ENCODE measurements at places on chromosomes 1 and 21. TPM values are rescaled to one million over a fixed set of nuclear protein-coding genes. Genes with fewer than 3 reads are reported as not detected.

GRCh38 chr1:87603626-87604025, 274.9 kb downstream of the LMO4 start:
- H3K27ac ChIP-seq = no peak overlapping the region
- no peaks in the 10 kb centered on the region for H3K27me3 ChIP-seq
- H3K4me1 ChIP-seq = no peaks in the 10 kb centered on the region
- no peak overlapping the region for H3K4me3 ChIP-seq
- DNase-seq = no peak
- no peaks in the 10 kb centered on the region for H3K36me3 ChIP-seq

GRCh38 chr1:2970311-2971071, 50.8 kb upstream of the ACTRT2 start:
- no peaks in the 10 kb centered on the region for H3K36me3 ChIP-seq
- no peak overlapping the region for H3K27ac ChIP-seq
- H3K4me1 ChIP-seq = peaks cover 12% of the 10 kb centered on the region
- peaks cover 2% of the 10 kb centered on the region for H3K27me3 ChIP-seq
- H3K4me3 ChIP-seq = no peak overlapping the region

Gene HUNK
- not detected for total RNA-seq

- no peaks in the 10 kb centered on the region for H3K27me3 ChIP-seq
- DNase-seq = no peak
- peaks cover 37% of the 10 kb centered on the region for H3K36me3 ChIP-seq
- no peaks in the 10 kb centered on the region for H3K4me1 ChIP-seq
Observed at GRCh38 chr1:35475856-35476674, 81.1 kb downstream of the KIAA0319L start.

Gene CRTC2
- 152 TPM for total RNA-seq

GRCh38 chr1:116763787-116764465, 9.7 kb downstream of the CD2 start:
- peaks cover 96% of the 10 kb centered on the region for H3K4me1 ChIP-seq
- peak overlapping the region; percentile 88 for H3K27ac ChIP-seq
- no peaks in the 10 kb centered on the region for H3K27me3 ChIP-seq
- peak overlapping the region; percentile 31 for H3K4me3 ChIP-seq

Gene SHE
- not detected for total RNA-seq

DNA sequence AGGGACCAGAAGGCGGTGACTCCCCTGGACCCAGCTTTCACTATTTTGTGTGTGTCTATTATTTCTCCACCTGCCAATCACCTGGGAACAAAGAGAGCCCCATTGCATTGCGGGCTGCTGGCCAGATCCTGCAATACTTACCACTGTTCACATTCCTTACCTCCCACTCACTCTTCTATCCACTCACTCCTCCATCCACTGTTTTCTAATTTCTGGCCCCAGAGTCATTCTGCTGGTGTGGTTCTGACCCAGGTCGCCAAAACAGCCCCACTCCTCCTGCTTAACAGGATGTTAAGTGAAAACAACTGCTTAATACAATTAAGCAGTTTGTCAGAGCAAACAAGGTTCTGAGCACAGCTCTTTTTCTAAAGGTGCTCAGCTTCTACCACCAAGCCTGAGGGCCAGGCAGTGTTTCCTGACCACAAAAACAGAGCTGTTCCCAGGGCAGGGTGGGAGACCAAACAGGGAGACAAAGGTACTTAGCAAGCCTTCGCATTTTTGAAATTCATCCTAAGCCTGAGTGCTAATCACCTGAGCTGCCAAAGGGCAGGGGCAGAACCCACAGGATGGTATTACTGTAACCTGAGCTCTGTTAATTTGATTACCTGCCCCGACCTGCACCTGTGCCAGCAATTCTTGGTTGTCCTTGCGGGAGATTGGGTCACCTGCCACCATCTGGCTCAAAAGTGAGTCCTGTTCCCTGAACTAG, 38.5 kb upstream of the EFCAB14 start:
- H3K4me3 ChIP-seq = no peak overlapping the region
- no peak overlapping the region for H3K27ac ChIP-seq
- H3K4me1 ChIP-seq = no peaks in the 10 kb centered on the region
- no peaks in the 10 kb centered on the region for H3K36me3 ChIP-seq

- H3K4me1 ChIP-seq = no peaks in the 10 kb centered on the region
- no peak overlapping the region for H3K27ac ChIP-seq
- no peak overlapping the region for H3K4me3 ChIP-seq
- no peak for DNase-seq
Observed at GRCh38 chr1:101363891-101364318, 127.1 kb downstream of the S1PR1 start.

DNA sequence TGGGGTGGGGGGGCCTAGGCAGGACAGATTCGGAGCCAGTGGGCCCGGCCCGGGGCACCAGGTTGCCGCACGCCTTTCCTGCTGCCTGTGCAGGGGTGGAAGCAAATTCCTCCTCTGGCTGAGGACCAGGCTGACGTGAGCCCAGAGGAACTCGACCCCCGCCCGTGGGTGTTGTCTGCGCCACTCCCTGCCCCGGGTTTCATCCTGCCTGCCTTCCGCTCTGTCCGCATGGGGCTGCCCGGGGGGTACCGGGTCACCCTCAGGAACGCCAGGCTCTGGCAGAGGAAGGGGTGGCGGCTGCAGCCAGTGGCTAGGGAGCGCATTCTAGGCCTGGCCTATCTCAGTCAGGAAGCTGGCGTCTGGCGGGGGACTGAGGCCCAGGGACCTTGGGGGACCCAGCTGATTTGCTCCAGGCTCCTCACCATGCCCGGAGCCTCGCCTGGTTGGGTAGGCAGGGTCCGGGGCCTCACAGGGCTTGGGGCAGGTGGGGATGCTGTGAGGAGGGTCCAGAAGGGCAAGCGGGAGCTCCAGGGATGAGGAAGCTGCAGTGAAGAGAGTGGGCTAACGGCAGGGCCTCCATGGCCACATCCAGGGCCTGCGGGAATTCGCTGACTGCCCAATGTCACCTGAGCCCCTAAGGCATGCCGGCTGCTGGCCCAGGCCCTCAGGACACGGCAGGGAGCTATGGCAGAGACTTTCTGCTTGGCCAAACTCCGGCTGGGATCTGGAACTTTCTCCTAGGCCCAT, 2.4 kb upstream of the IBA57 start:
- peak overlapping the region; percentile 97 for H3K27ac ChIP-seq
- no peak overlapping the region for H3K4me3 ChIP-seq
- no peaks in the 10 kb centered on the region for H3K27me3 ChIP-seq
- peaks cover 3% of the 10 kb centered on the region for H3K36me3 ChIP-seq

Gene S100A7A
- not detected for total RNA-seq

Gene DEPDC1
- not detected for total RNA-seq

DNA sequence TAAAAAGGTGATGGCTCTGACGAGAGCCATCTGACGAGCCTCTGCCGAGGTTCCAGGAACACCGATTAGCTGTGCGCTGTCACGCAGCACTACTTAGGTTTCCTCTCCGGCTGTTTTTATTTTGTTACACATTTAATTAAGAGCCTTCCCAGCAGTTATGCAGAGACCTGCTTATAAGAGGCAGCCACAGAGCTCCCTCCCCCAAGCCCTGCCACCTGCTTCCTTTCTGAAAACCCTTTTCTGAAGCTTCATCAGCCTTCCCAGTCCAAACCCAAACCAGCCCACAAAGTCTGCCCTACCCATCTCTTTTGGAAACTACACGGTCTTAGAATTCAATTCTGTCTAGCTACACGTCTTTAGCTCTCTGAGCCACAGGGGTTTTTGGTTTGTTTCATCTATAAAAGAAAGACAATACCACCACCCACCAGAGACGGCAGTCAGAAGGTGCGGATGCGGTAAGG, 49.1 kb downstream of the ERI3 start:
- H3K36me3 ChIP-seq = peaks cover 67% of the 10 kb centered on the region
- no peaks in the 10 kb centered on the region for H3K27me3 ChIP-seq
- peaks cover 13% of the 10 kb centered on the region for H3K4me1 ChIP-seq
- no peak overlapping the region for H3K27ac ChIP-seq
- DNase-seq = no peak

- H3K36me3 ChIP-seq = no peaks in the 10 kb centered on the region
- H3K4me1 ChIP-seq = peaks cover 18% of the 10 kb centered on the region
- H3K27me3 ChIP-seq = peaks cover 6% of the 10 kb centered on the region
- DNase-seq = no peak
- H3K27ac ChIP-seq = no peak overlapping the region
- H3K4me3 ChIP-seq = no peak overlapping the region
Observed at GRCh38 chr1:232627645-232628334, 2.1 kb downstream of the SIPA1L2 start.

- peaks cover 68% of the 10 kb centered on the region for H3K36me3 ChIP-seq
- no peaks in the 10 kb centered on the region for H3K4me1 ChIP-seq
- no peak overlapping the region for H3K4me3 ChIP-seq
- no peak overlapping the region for H3K27ac ChIP-seq
Observed at GRCh38 chr1:119966020-119966419, 69.7 kb upstream of the ADAM30 start.

- H3K27me3 ChIP-seq = no peaks in the 10 kb centered on the region
- no peaks in the 10 kb centered on the region for H3K4me1 ChIP-seq
- no peak overlapping the region for H3K27ac ChIP-seq
- H3K4me3 ChIP-seq = no peak overlapping the region
- H3K36me3 ChIP-seq = no peaks in the 10 kb centered on the region
- no peak for DNase-seq
Observed at GRCh38 chr1:58211869-58212268, 334.7 kb downstream of the OMA1 start.

DNA sequence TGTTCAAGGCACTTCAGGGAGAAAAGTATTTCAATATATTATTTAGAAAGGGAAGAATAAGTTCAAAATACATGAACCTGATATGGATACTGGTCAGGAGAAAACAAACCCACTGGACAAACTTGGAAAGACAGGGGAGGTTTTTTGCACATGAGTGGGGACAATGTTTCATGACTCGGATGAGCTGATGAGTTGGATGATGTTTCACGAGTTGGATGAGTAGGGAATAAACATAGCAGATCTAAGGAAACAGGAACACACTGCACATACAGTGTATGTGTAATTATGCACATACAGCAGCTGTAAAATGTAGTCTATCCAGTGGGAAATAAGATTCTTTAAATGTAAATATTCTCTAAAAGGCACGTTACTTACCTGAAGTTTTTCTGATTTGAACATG, 682.9 kb upstream of the ADAMTS5 start:
- H3K4me3 ChIP-seq = no peak overlapping the region
- H3K27ac ChIP-seq = no peak overlapping the region
- H3K36me3 ChIP-seq = no peaks in the 10 kb centered on the region
- H3K4me1 ChIP-seq = no peaks in the 10 kb centered on the region
- no peak for DNase-seq

GRCh38 chr21:42840411-42841155, 38.8 kb downstream of the WDR4 start:
- peaks cover 52% of the 10 kb centered on the region for H3K36me3 ChIP-seq
- no peak overlapping the region for H3K27ac ChIP-seq
- H3K27me3 ChIP-seq = no peaks in the 10 kb centered on the region
- H3K4me3 ChIP-seq = no peak overlapping the region
- DNase-seq = no peak

Gene CACNA1S
- total RNA-seq = not detected

DNA sequence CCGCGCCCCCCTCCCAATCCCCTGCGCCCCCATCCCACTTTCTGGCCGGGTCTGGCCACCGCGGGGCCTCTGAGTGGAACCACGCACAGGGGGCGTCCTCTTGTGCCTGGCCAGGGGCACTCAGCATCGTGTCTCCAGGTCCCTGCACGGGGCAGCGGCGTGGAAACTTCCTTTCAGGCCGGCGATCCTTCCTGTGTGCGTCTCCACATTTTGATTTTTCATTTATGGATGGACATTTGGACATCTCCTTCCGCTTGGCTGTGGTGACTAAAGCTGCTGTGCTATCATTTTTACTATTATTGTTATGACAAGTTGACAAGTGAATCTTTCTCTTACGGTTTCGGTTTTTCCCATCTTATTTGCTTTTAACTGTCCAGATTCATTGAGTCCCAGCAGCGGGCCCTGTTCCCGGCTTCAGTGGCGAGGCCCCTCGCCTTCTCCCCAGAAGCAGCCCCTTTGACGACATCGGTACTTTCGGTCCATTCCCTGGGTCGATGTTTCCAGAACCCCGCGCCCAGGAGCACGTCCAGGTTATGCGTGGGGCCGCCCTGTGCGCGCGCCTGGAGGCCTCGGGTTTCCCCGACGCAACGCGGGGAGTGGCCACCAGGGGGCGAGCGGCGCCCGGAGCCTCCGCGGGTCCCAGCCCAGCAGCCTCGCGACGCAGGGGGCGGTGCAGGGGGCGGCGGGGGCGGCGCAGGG, 12.4 kb upstream of the SLC19A1 start:
- H3K4me1 ChIP-seq = peaks cover 47% of the 10 kb centered on the region
- H3K27ac ChIP-seq = no peak overlapping the region
- H3K4me3 ChIP-seq = peak overlapping the region; percentile 67

- H3K4me1 ChIP-seq = no peaks in the 10 kb centered on the region
- no peak for DNase-seq
- no peak overlapping the region for H3K4me3 ChIP-seq
- H3K27ac ChIP-seq = no peak overlapping the region
- no peaks in the 10 kb centered on the region for H3K36me3 ChIP-seq
- H3K27me3 ChIP-seq = no peaks in the 10 kb centered on the region
Observed at GRCh38 chr1:15070145-15070748, 83.3 kb upstream of the TMEM51 start.

DNA sequence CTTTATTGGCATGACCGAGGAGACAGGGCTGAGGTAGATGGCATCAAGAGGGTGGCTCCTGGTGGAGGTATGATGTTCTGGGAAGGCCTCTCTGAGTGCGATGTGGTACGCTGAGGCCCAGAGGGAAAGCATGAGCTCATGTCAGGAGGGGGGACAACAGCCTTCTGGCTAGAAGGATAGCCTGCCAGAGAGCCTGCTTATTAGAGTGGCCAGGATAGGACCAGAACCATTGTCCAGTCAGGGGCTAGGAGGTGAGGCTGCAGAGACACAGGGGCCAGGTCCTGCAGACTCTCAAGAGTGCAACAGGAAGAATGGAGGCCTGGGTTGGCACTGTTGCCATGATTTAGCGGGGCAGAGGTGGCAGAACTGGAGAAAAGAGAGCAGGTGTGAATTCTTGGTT, 7.3 kb downstream of the ADARB1 start:
- no peaks in the 10 kb centered on the region for H3K27me3 ChIP-seq
- H3K36me3 ChIP-seq = no peaks in the 10 kb centered on the region
- H3K4me3 ChIP-seq = no peak overlapping the region
- H3K4me1 ChIP-seq = peaks cover 93% of the 10 kb centered on the region

- no peak overlapping the region for H3K4me3 ChIP-seq
- DNase-seq = no peak
- no peaks in the 10 kb centered on the region for H3K36me3 ChIP-seq
Observed at GRCh38 chr1:4422504-4423289, 231.7 kb upstream of the AJAP1 start.

- H3K27ac ChIP-seq = no peak overlapping the region
- DNase-seq = no peak
- no peaks in the 10 kb centered on the region for H3K4me1 ChIP-seq
- no peak overlapping the region for H3K4me3 ChIP-seq
Observed at GRCh38 chr1:222326006-222326709, 221.7 kb downstream of the HHIPL2 start.

Data from CD4-positive, alpha-beta T cell (primary cell).